NCI-H446 (cell line): ENCODE measurements at places on chromosomes 3 and 15.

GRCh38 chr15:56628893-56629532, 104.3 kb downstream of the ZNF280D start:
- DNase-seq: no peak

DNA sequence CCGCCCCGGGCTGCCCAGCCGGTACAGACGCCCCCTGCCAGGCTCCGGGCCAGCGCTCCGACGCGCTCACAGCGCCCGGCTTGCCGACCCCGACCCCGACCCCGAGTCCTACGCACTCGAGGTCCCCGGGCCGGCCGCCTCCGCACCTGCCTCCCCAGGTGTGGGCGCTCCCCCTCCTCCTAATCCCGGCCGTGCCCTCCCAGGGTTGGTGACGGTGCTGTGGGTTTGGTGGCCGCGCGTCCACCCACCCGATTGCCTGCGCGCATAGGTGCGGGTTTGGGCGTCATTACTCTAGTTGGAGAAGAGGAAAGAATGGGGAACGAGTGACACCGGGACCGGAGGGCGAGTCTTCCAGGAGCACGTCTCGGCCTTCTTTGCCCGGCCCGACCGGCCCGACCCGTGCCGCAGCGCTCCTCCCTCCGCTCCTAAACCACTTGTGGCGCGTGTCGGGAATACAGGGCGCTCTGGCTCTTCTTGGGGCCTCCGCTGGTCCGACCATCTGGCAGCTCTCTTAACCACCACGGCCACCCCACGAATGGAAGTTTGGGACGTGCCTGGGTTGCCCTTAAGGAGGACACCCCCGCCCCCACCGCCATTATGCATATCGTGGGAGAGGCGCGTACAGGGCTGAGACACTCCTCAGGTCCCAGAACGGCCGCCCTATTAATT, 810 bp upstream of the THRB start:
- no peak for DNase-seq

GRCh38 chr3:129063841-129064482, 3.4 kb downstream of the GP9 start:
- no peak for DNase-seq

DNA sequence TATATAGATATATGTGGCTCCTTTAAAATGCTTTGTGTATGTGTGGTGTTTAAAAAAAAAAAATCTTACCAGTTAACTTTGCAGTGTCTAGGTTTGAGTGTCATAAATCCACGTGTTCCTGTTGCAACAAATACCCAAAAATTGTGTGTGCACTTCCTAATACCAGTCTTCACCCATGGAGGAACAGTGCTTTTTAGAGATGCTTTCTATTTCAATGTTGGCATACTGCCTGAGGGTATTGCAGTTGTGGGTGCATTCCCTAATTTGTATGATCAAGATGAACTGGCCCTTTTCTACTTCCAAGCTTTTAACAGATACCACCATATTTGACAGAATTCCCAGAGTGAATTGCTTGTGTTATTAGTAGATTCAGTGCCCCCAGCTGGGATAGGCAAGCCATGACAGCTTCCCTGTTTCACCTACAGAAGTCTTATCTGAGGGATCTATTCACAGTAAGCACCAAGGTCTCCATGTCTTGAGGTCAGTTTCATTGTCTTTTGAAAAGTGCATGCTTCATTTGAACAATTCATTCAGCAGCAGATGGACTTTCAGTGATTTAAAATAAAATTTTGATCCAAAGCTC, 68.9 kb upstream of the GOLGA6B start:
- no peak for DNase-seq

DNA sequence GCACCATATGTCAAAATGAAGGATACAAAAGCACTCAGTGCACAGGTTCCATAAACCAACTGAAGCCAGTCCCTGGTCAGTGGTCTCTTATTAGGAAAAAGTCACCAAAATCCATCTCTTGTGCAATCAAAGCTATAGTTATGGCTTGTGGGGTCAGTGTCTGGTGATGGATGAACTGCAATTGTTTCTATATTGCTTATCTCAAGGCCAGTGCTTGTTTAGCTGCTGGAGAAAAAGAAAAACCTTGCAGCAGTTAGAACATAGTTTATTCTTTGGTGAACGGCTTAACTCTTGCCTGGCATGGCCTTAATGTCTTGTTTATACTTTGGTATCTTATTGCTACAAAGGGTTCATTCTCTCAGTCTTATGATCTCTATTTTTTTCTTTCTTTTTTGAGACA, 2.9 kb upstream of the UQCRC1 start:
- DNase-seq: no peak

GRCh38 chr15:65957451-65957850, 88.2 kb downstream of the RAB11A start:
- DNase-seq: no peak

DNA sequence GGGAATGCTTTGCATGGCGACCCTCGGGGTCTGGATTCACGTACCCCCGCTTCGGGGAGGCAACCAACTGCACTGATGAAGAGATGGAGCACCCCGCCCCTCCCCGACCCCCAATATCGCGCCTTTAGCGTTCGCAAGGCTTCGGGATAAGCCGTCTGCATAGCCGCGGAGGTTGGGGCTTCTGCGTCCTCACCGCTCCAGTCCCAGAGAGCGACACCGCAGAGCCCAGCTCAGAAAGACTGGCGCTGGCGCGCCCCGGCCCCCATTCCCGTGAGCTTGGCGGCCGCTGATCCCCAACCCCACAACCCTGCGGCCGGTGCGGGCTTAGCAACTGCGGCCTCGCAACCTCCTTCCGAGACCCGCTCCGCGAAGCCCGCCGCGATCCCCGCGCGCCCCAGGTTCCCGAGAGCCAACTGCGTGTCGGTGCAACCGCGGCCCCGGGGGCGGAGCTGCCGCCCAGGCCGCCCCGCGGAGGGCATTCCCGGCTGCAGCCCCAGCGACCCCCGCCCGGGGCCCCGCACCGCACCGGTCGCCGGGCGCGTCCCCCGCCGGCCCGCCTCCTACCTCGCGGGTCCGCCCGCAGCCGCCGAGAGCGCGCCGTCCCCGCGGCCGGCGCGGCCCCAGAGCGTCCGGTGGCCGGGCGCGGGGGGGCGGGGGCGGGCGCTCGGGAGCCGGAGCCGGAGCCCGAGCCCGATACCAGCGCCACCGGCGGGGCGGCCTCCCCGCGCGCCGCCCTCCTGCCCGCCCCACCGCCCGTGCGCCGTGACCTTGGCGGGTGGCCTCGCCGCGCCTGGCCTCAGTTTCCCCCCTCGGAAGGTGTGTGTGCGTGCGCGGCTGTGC, 79.5 kb downstream of the IQSEC1 start:
- DNase-seq: no peak

DNA sequence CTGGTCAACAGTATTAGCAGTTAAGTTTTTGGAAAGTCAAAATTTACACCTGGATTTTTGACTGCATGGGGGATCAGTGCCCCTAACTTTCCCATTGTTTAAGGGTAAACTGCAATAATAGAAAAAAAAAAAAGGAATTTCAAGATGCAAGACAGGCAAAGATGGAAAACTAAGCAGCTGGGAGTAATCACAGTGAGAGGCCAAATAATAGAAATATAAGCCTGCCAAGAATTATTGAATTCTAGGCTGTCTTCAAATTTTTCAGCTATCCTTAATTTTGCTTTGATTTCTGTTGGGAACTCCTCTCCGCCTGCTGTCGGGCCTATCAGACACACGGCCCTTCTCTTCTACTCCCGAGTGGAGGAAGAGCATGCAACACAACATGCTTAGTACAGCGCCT, 215.5 kb upstream of the LMCD1 start:
- DNase-seq: no peak

DNA sequence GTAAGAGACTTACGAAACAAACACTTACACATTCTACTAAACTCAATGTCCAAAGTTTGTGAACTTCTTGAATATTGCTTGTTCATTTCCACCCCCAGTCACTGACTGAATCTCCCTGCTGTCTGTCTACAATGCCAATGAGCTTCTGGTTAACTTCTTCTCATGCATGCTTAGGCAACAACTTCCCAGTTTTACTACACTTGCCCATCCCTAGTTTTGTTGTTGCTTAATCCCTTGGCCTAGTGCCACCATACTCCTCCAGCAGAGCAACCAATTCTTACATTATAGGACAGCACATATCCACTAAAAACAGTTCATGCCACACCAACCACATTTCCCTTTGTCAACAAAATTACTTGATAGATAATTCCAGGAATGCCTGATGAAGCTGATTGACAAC, 40.9 kb upstream of the CCR2 start:
- no peak for DNase-seq

- DNase-seq: no peak
These were observed 13.9 kb downstream of the CHST13 start for GRCh38 chr3:126537730-126538281.

- DNase-seq: no peak
These were observed 47.0 kb upstream of the CFAP161 start for GRCh38 chr15:81087066-81087465.

GRCh38 chr3:101690972-101691371, 4.5 kb upstream of the RPL24 start:
- no peak for DNase-seq

DNA sequence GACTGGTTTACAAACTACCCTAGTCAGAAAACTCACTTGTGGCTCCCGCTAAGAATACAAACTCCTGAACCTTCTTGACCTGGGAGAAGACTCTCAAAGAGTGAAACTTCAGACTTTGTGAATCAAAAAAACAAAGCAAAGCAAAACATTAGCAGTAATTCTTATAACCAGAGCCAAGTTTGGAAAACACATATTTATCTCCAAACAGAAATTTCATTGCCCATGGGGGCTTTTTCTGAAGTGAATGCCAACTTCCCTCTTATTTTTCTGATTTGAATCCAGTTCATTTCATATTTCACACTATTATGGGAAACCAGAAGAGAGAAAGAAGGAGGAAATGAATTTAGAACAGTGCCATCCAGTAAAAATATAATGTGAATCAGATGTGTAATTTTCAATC, 55.7 kb upstream of the ZNF385D start:
- DNase-seq: no peak

DNA sequence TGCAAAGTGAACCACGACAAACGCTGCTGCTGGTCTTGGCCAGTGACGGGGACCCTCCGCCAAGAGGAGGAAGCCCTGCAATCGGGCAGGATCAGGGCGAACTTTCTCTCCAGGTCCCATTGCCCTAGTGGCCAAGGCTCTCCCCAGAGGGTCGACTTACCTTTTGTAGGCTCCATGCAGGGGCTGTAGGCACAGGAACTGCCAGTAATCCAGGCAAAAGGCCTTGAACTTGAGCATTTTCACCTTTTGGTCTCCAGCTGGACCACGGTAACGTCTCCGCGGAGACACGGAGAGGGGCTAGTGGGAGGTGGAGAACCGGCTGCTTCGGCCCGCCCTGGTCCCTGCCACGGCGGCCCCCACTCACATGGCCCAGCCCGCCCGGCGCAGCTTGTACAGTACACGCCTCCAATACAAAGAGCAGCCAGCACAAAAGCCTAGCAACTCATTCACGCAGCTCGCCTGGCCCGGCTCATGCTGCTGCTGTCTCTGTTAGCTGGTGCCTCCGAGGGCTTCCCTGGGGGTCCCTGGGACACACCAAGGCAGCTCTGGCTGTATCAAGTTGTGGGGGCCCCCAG, 31.0 kb downstream of the IQSEC1 start:
- no peak for DNase-seq

- no peak for DNase-seq
These were observed 94.8 kb downstream of the IGF1R start for GRCh38 chr15:98743177-98743576.
